ENCODE measurements at places on chromosomes 12 and 14.

DNA sequence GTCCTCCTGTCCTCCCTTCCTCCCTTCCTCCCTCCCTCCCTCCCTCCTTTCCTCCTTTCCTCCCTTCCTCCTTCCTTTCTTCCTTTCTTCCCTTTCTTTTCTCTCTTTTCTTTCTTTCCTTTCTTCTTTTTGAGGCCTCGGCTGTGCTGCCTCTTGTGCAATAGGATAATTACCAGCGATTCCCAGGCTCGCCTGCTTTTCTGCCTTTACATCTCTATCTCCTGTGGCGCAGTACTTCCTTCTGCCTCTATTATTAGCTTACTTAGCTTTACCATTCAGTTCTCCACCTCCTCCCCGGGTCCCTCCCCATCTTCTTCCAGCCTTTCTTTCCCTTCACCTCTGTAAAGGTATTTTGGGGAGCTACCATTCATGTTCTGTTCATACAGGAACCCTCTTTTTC is 19.9 kb downstream of the ETV6 start:
- DNase-seq, result no peak

GRCh38 chr12:56521590-56522371 is at the start of gene RBMS2:
Gene RBMS2, plus strand, starts transcription at chr12:56521820. Its CDS starts 204 bp downstream, at chr12:56522024.
- DNase-seq, result no peak

- no peak for DNase-seq
These were observed 29.9 kb upstream of the MYBPC1 start for GRCh38 chr12:101564912-101565311.

DNA sequence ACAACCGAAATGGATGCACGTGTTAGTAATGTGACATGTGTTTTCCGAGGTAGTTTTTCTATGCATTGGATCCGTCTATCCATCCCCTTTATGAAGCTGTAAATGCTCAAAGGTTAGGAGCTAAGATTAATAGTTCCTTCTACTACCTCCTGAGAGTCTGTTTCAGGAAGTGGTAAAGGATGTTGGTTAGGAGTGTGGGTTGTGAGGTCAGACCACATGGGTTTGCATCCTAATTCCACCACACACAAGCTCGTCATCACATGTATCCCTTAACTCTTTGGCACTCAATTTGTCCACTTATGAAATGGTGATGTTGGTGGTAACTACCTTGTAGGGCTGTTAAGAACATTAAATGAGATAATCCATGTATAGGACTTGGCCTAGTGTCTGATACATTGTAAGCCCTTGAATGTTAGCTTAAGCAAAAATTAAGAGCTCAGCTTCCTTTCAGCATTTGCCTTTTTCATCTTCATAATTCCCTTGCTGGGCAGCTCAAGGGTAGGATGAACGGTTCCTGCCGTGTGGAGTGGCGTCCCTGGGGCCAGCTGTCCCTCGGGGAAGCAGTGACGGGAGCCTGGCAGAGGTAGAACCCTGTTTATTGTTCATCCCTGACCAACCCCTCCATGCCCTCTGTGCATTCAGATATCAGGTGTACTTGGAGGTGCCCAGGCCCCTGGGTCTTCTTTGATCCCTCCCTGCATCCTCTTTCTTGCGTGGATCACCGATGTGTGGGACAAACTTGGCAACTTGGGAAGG is 52.3 kb downstream of the TSPAN9 start:
- no peak for DNase-seq

DNA sequence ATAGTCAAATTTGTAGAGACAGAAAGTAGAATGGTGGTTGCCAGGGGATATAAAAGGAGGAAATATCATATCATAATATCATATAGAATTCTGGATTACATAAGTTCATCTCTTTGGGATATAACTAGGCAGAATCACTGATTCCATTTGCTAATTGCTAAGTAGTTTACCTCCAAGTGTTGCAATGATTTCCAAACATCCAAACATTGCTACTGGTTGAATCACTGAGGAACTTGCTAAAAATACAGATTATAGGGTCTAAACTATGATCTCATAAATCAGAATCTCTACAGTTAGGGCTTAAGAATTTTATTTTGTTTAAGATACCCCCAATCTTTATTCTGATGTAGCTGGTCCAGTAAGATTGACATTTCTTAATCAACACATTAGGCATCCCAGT is 16.1 kb upstream of the TAS2R42 start:
- no peak for DNase-seq

DNA sequence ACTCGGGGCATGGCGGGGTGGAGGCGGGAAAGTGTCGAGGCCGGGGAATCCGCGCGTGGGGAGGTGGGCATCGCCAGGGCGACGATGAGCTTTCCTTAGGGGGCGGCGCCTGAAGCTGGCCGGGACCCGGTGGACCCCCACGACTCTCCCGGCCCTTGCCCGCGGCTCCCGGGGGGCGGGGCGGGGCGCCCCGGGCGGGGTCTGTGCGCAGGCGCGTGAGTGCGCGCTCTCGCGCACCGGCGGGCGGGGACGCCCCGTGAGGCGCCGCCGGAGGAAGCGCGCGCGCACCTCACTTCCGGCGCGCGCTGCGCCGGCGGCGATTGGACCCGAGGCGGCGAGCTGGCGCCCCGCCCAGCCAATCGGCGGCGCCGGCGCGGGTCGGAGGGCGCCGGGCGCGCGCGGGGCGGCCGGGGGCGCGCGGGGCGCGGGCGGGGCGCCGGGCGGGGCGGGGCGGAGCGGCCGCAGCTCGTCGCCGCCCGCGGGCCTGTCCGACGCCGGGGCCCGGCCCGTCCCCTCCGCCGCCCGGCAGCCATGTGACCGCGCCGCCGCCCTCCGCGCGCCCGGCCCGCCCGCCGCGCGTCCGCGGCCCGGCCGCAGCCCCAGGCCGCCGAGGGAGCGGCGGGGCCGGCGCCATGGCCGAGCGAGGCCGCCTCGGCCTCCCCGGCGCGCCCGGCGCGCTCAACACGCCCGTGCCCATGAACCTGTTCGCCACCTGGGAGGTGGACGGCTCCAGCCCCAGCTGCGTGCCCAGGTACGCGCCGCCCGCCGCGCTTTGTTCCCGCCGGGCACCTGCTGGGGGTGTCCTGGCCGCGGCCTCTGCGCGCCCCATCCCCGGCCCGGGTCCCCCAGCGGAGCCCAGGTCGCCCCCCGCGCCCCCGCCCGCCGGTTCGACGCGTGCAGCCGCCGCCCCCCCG is at the start of gene PACS2:
Gene PACS2, plus strand, starts transcription at position 462 of the 914 bp plus-strand sequence. Its CDS starts 171 bp downstream, at position 633.
- no peak for DNase-seq

GRCh38 chr12:79690142-79690637 is 574 bp downstream of the PAWR start:
- DNase-seq, result no peak

- no peak for DNase-seq
These were observed 58.4 kb downstream of the LLPH start for GRCh38 chr12:66072135-66072534.

DNA sequence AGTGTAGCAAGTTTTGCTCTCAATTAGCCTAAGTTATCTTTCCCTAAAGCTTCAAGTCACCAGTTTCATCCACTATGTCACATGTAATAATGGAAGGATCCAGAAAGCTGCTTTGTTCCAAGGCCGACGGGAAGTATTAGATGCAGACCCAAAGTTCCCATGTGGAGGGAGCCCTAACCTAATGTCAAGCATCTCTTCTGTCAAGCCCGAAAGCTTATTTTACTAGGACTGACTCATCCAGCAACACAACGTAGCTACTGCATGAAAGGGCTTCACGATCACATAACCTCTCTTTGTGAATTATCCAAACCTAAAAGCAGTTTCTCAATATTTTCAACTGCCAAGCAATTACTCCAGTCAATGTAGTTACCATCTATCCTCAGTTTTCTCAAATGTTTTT is 133.4 kb downstream of the SLC6A15 start:
- no peak for DNase-seq

DNA sequence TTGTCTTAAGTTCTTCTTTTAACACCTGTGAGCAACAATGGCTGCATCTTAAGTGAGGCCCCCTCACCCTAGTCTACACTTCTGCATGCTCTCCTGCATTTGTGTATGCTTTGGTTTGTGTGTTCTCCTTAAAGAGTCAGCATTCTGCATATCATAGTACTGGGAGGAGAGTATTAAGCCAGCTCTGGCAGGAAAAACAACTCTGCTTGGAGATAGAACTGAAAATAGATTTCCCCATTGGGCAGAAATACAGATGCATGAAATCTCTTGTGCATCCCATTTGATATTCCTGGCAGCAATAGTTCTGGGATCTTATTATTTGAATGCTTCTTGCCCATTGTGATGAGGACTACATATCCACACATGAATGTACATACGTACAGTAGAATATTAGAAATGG is 70.6 kb upstream of the PRICKLE1 start:
- no peak for DNase-seq

- no peak for DNase-seq
These were observed 811 bp downstream of the TMCC3 start for GRCh38 chr12:94649349-94650142.

GRCh38 chr14:50670196-50670865 is 2.2 kb upstream of the SAV1 start:
- no peak for DNase-seq

DNA sequence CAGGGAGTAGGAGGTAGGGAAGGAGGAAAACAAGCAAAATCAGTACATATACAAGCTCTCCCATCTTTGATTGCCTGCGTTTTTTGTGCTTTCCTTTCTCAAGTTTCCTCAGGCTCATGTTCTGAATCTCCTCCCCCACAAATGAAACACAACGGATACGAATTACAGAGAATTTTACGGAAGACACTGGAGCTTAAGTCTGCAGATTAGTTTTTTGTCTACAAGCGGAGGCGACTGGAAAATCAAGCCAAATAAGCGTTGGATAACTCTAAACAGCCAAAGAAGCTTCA is 612 bp downstream of the WBP11 start:
- DNase-seq, result no peak

DNA sequence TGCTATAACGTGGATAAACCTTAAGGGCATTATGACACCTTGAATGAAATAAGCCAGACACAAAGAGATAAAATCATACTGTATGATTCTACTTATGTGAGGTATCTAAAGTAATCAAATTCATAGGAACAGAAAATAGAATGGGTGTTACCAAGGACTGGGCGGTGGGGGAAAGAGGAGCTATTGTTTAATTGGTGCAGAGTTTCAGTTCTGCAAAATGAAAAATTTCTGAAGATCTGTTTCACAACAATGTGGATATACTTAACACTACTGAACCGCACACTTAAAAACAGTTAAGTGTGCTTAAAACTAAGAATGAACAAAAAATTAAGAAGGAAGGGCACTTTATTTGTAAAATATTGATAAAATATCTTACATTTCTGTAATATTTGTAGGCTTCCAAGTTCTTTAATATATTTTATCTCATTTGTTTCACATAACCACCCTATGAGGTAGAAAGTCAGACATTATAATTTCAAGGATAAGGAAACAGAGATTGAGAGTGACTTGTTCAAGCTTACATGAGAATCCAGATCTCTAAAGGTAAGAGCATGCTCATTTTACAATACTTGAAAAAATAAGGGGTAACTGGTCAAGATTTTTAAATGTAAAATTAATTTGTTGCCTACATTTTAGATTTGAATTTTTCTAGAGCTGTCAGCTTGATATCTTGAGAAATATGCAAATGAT is 14.9 kb downstream of the LTA4H start:
- DNase-seq, result no peak

DNA sequence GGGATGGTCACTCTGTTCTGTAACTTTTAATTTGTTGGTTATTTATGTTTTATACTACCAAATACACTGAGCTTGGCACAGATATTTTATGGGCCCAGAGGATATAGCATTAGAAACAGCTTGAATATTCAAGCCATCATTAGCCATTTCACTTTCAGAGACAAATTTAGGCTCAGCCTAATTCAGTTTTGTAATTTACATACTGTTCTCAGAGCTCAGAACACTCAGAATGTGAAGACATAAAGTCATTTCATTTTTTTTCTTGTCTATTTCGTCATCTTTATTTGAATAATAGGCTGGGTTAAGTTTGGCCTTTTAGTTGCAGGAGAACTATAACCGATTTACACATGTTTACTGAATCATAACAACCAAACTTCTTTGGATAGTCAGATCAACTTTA is 361.7 kb downstream of the SNAPC1 start:
- no peak for DNase-seq

DNA sequence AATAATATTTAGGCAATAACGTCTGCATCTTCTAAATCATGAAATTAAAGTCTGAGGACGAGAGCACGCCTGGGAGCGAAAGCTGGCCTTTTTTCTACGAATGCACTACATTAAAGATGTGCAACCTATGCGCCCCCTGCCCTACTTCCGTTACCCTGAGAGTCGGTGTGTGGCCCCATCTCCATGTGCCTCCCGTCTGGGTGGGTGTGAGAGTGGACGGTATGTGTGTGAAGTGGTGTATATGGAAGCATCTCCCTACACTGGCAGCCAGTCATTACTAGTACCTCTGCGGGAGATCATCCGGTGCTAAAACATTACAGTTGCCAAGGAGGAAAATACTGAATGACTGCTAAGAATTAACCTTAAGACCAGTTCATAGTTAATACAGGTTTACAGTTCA is 19.3 kb downstream of the CKB start:
- no peak for DNase-seq

DNA sequence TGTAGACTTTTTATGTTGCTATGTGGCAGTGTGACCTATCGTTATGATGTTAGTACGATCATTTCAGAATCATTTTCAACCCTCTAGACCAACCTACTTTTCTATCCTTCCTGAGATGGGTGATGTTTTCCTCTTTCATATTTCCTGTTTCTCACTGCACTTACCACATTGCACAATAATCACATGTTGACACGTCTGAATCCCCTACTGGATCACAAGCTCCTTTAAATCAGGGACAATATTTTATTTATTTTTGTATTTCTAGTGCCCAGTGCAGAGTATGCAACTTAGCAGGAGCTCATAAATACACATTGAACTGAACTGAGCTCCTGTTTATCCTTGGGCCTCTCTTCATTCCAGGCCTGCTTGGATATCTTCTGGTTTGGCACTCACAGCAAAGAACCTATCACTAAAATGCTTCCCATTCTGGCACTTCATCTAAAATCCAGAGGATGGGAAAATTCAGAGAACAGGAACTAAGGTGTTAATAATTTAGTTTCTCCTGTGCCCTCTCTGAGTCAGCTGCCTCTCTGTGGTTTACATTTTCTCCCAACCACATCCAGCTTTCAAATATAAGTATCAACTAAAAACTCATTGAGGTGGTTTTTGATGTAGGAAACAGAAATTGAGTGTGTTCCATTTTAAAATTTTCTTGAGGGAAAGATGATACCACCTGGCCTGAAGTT is 69.4 kb upstream of the DYRK2 start:
- no peak for DNase-seq

DNA sequence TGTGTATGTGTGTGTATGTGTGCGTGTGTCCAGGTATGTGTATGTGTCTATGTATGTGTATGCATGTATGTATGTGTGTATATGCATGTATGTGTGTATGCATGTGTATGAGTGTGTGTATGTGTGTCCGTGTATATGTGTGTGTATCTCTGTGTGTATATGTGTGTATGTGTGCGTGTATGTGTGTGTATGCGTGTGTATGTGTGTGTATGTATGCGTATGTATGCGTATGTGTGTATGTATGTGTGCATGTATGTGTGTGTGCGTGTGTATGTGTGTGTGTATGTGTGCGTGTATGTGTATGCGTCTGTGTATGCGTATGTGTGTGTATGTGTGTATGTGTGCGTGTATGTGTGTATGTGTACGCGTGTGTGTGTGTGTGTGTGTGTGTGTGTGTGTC is 31.6 kb downstream of the CHST11 start:
- no peak for DNase-seq

GRCh38 chr12:52608826-52609630 is 7.8 kb upstream of the KRT72 start:
- DNase-seq, result no peak

All from cortex of kidney (tissue), 1 donor.